PC-9 (cell line): ENCODE measurements at places on chromosomes 5 and 9.

GRCh38 chr5:7629561-7629960 is 221.4 kb downstream of the CFAP90 start:
- DNase-seq, result no peak
- H3K27ac ChIP-seq, result no peak overlapping the region
- no peaks in the 10 kb centered on the region for H3K36me3 ChIP-seq
- H3K27me3 ChIP-seq, result peaks cover 21% of the 10 kb centered on the region
- H3K4me3 ChIP-seq, result no peak overlapping the region

- no peaks in the 10 kb centered on the region for H3K4me1 ChIP-seq
- no peak for DNase-seq
- no peaks in the 10 kb centered on the region for H3K36me3 ChIP-seq
- no peak overlapping the region for H3K27ac ChIP-seq
- H3K27me3 ChIP-seq, result no peaks in the 10 kb centered on the region
These were observed 837.7 kb upstream of the ZNF608 start for GRCh38 chr5:125584140-125584520.

GRCh38 chr5:123088031-123088805 is 823 bp upstream of the PRDM6 start:
- H3K4me3 ChIP-seq, result no peak overlapping the region
- H3K4me1 ChIP-seq, result no peaks in the 10 kb centered on the region
- no peaks in the 10 kb centered on the region for H3K36me3 ChIP-seq
- no peaks in the 10 kb centered on the region for H3K27me3 ChIP-seq
- H3K27ac ChIP-seq, result no peak overlapping the region

DNA sequence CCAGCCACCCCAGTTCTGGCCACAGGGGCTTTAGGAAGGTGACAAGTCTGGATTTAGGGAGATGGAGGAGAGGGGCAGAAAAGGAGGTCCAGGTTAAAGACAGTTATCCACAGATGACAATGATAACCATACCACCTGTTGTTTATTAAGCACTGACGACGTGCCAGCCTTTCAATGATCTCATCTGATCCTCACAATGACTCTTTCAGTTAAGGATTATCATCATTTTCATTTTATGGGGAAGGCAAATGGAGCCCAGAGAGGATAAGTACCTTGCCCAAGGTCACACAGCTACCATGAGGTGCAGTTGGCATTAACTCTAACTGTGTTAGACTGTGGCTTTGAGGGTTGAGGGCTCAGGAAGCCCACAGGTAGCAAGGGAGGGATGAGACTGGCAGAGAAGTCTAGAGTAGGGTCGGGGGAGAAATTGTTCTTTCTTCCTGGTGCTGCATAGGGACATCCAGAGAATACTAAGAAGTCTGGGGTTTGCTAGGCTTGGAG is 21.5 kb upstream of the JADE2 start:
- no peaks in the 10 kb centered on the region for H3K36me3 ChIP-seq
- peaks cover 76% of the 10 kb centered on the region for H3K4me1 ChIP-seq
- no peaks in the 10 kb centered on the region for H3K27me3 ChIP-seq
- DNase-seq, result no peak
- no peak overlapping the region for H3K4me3 ChIP-seq

DNA sequence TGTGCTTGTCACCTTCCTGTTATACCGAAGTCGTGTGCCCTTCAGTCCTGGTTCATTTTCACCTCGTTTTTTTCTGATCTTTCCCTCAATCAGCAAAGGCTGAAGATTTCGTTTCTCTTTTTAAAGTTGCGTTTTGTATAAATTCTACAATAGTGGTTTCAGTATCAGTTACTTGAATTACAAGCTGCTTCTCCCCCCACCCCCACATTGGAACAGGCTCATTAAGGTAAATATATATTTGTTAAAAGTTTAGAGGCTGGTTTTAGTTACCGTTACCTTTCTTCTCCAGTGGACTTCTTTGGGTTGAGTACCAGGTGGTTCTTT is 881 bp downstream of the SUB1 start:
- DNase-seq, result no peak
- H3K4me1 ChIP-seq, result peaks cover 10% of the 10 kb centered on the region
- H3K27me3 ChIP-seq, result no peaks in the 10 kb centered on the region
- H3K36me3 ChIP-seq, result peaks cover 24% of the 10 kb centered on the region
- H3K4me3 ChIP-seq, result peak overlapping the region; percentile 84
- H3K27ac ChIP-seq, result peak overlapping the region; percentile 77

DNA sequence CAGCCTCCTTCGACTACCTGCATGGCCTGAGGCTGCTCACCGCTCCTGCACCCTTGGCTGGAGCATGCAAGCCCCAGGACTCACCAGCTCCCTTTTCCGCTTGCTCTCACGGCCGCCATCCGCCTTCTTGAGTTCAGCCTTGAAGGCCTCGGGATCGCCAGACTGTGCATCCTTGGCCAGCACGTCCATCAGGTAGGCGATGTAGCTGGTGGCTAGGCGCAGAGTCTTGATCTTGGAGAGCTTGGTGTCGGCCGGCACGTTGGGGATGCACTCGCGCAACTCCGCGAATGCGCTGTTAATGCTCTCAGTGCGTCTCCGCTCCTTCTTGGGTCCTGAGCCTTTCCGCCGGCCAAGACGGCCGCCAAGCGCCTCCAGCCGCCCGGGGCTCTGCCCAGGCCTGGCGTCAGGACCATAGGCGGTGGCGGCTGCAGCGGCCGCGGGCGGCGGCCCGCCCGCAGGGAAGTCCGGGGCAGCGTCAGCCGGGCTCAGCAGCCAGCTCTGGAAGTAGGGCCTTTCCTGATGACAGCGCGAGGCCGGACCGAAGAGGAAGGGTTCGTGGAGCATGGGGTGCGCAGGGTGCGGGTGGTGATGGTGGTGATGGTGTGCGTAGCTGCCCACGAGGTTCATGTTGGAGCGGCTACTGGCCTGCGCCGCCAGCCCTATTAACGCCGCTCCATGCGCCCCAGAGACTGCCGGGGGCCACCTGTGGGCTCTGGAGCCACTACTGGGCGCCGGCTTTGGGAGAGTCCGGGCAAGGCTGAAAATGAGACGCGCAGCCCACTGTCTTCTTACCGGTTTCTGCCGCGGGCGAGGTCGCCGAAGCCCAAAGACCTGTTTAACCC is 424 bp downstream of the HAND1 start:
- H3K27me3 ChIP-seq, result peaks cover 48% of the 10 kb centered on the region
- no peaks in the 10 kb centered on the region for H3K36me3 ChIP-seq
- no peak overlapping the region for H3K4me3 ChIP-seq
- no peak overlapping the region for H3K27ac ChIP-seq
- H3K4me1 ChIP-seq, result no peaks in the 10 kb centered on the region

- H3K4me1 ChIP-seq, result no peaks in the 10 kb centered on the region
- no peaks in the 10 kb centered on the region for H3K36me3 ChIP-seq
- no peaks in the 10 kb centered on the region for H3K27me3 ChIP-seq
- DNase-seq, result no peak
- no peak overlapping the region for H3K4me3 ChIP-seq
These were observed 529.3 kb downstream of the DMRTA1 start for GRCh38 chr9:22975951-22976350.

DNA sequence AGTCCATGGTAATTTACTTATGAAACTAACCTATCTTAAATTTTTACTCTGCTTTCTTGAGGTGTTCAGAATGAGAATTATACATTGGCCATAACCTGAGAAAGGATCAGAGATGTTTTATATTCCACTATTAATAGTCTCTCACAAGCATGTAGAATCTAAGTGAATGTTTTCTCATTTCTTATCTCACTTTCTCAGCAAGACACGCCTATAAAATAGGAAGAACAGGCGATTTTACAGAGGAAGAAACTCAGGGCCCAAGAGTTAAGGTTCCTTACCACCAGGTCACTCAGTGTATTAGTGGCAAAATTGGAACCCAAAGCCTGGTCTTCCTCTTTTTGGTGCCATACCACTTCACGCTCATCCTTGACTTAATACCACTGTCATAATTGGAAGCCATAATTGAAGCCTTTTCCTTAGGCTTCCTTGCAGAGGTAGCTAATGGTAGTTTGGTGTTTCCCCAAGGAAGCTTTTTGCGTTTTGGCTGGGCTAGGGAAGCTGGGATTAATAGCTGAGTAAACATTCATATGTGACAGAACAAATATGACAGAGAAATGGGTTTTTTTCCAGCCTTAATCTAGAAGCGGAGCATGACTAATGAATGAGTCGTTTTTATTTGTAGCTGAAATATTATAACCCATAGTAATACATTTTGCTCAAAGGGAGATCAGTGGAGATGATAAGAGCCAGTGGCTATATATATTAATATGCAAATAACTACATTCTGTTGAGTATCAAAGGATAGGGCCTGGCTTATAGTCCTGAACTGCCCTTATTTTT is 16.9 kb downstream of the HMGXB3 start:
- peaks cover 53% of the 10 kb centered on the region for H3K4me1 ChIP-seq
- peak overlapping the region; percentile 14 for H3K27ac ChIP-seq
- peak; percentile 75 for DNase-seq

GRCh38 chr9:37430841-37431597 is 8.5 kb downstream of the GRHPR start:
- no peak overlapping the region for H3K27ac ChIP-seq
- H3K36me3 ChIP-seq, result no peaks in the 10 kb centered on the region
- H3K4me1 ChIP-seq, result no peaks in the 10 kb centered on the region

DNA sequence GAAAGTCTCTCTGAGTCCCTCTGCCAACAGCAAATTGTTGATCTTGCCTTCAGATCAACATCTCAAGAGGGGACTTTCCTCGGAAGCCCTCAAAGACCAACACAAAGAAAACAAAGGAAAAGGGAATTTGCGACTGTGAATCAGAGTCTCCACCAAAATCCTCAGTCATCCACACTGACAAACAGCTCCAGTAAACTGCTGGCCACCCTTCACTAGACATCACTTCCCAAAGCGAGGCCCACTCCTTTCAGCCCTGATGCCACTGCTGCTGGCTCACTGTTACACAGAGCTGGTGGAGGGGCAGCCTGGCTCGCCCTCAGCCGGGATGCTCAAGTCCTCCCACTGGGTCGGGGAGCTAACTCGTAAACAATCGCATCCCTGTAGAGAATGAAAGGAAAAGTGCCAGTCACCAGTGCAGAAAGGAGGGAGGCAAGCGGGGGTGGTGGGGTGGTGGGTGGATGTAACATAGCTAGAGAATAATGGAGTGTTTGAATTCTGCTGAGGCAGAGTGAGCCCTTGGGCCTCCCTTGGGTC is 1.3 kb downstream of the FGF1 start:
- H3K36me3 ChIP-seq, result no peaks in the 10 kb centered on the region
- no peak overlapping the region for H3K4me3 ChIP-seq
- H3K27me3 ChIP-seq, result no peaks in the 10 kb centered on the region

DNA sequence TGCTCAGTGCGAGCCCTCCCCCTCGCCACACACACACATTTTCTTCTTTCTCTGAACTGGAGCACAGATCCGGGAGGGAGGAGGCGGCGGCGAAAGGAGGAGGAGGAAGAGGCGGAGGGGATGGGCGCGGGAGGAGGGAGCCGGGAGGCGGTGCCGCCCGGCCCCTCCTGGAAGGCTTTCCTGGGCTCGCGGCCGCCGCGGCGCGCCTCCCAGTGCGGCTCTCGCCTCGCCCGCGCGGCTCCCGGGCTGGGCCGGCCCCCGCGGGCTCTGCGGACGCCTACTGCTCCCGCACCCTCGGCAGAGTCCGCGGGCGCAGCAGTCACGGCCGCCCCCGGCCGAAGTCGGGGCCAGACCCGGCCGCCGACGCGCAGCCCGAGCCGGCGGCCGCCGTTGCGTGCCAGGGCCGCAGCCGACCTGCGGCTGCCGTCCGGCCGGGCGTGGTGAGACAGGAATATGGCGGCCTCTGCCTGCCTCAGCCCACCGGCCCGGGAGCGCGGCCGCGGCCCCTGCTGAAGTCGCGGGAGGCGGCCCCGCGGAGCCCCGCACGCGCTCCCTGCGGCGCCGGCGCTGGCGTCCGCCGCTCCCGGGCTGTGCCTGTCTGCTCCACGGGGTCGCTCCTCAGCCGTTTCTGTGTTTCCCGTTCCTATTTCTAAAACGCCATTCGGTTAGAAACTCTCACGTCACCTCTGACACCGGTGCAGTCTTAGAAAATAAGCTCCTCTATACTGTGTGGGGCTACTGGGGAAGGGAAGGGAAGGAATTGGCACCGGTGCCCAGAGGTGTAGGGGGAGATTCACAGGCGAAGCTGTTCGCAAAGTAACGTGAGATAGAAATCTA is 500 bp upstream of the GNAQ start:
- peaks cover 34% of the 10 kb centered on the region for H3K4me1 ChIP-seq
- peak; percentile 79 for DNase-seq
- peak overlapping the region; percentile 94 for H3K4me3 ChIP-seq

- no peak overlapping the region for H3K4me3 ChIP-seq
- H3K27me3 ChIP-seq, result peaks cover 32% of the 10 kb centered on the region
- no peaks in the 10 kb centered on the region for H3K4me1 ChIP-seq
- no peak overlapping the region for H3K27ac ChIP-seq
- no peaks in the 10 kb centered on the region for H3K36me3 ChIP-seq
- no peak for DNase-seq
These were observed 28.8 kb upstream of the RNU6ATAC start for GRCh38 chr9:134192951-134193731.

DNA sequence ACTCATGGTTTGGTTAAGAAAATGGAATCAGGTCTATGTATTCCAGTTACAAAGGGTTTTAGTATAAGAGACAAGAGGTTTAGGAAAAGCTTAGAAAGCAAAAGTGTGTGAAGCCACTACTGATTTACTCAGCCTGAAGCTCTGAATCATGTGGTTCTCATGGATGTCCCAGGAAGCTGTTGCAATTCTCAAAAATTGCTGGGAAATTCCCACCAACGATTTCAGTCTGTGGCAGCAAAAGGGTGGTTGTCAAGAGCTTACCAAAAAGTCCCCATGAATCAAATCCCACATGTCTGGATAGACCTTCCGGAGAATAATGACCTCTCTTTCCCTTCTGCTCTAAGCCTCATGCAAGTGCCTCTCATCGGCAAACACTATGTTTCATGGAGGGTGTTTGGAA is 929.9 kb downstream of the TLE4 start:
- no peak for DNase-seq
- no peaks in the 10 kb centered on the region for H3K36me3 ChIP-seq
- H3K27me3 ChIP-seq, result no peaks in the 10 kb centered on the region

DNA sequence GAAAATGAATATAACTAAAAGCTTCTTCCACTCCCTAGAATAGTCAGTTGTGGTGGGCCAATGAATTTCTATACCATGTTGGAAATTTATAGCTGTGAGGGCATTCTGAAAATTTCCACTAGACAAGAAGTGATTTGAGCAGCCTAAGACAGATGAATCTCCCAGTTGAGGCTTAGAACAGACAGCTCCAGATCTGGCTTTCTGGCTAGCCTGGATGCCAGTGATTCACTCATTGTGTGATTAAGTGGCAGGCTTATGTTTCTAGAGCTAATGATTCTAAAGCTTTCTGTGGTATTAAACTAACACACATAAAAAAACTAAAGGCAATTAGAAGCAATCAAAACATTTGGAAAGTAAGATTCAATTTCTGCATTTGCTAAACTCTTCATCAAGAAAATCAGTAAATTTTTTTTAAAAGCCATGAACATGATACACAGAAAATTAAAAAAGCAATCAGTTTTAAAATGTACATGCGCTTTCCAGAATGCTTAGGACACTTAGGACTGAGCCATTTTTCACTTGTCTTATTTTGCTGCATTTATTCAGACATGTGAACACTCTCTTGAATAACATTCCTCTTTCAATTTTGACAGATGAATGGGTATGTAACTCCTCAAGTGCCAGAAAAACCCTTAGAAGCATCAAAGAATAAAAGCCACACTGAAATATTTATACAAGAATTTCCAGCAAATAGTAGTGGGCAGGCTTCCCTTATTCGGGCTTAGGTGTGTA is 100.5 kb upstream of the GNAQ start:
- H3K27me3 ChIP-seq, result no peaks in the 10 kb centered on the region
- peak overlapping the region; percentile 9; the same call in 1 of the 2 replicates for H3K4me3 ChIP-seq
- H3K27ac ChIP-seq, result no peak overlapping the region
- H3K36me3 ChIP-seq, result no peaks in the 10 kb centered on the region
